ENCODE measurements at places on chromosomes 11 and 22. TPM values are rescaled to one million over a fixed set of nuclear protein-coding genes. Genes with fewer than 3 reads are reported as not detected.

DNA sequence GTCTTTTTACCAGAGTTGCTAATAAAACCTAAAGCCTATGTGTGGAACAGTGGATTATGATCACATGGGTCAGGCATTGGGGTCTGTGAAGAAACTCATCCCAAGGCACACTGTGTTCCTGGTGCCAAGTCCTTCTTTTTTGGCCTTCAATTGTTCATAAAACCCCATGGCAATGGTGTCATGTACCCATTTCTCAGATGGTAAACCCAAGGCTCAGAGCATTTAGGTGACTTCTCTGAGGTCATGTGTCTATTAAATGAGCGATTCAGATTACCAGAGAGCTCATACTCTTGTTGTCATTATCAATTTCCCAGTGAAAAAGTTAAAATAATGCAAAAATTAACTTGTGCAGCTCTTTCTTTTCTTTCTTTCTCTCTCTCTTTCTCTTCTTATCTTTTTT, 272.8 kb upstream of the SYN3 start:
- no peak for DNase-seq

- DNase-seq = no peak
Measured at GRCh38 chr22:34036931-34037330, 116.7 kb upstream of the LARGE1 start.

The DRD4 gene
- not detected for total RNA-seq

DNA sequence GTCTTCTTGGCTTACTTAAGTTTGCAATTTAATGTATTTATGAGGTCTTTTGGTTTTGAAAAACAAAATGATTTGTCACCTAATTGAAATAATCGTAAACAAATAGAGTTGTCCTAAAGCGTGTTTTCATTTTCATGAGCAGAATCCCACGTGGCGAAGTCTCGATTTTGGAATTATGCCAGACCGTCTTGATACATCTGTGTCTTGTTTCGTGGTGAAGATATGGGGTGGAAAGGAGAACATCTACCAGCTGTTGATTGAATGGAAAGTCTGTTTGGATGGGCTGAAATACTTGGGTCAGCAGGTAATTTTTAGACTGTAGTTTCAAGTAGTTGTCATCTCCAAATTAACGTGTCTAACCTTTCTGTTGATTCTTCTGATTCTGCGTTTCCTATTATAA, 64.7 kb downstream of the UVRAG start:
- DNase-seq = no peak

DNA sequence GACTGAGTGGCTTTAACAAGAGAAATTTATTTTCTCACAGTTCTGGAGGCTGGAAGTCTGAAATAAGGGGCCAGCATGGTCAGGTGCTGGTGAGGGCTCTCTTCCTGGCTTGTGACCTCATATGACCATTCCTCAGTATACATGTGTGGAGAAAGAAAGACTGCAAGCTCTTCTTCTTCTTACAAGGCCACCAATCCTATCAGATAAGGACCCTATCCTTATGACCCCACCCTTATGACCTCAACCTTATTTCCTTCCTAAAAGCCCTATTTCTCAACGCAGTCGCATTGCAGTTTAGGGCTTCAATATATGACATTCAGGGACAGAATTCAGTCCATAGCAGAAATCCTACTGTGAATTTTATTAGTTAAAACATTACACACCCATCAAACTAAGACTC, 124.4 kb upstream of the RAG2 start:
- no peak for DNase-seq
